ENCODE measurements at places on chromosomes 5 and 9. TPM values are rescaled to one million over a fixed set of nuclear protein-coding genes. Genes with fewer than 3 reads are reported as not detected.

SPATA31D4 gene
- total RNA-seq = not detected

GRCh38 chr5:93578813-93579691, 2.0 kb downstream of the NR2F1-AS1 start:
- H3K4me1 ChIP-seq = peaks cover 18% of the 10 kb centered on the region
- H3K27me3 ChIP-seq = peaks cover 9% of the 10 kb centered on the region
- no peak overlapping the region for H3K27ac ChIP-seq

CDH10 gene
- total RNA-seq = not detected

CCL28 gene
- total RNA-seq = 3.6 TPM

DNA sequence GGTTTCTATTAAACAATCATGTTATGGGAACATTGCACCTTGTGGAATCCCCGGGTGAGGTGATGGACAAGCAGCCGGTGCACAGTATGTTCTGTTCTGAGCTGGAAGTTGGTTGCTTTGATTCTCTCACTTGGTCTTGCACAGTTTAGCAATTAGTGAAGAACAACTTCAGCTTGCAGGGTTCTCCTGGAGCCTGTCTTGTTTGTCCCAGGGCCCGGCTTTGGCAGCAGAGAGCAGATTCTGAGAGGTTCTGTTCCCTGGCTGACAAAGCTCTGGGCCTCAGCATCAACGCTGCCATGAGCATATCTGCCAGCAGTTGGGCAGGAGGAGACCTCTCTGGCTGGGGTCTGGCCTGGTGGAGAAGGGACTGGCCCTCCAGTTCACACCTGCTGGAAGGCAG, 16.9 kb downstream of the GADD45G start:
- no peak for DNase-seq
- no peaks in the 10 kb centered on the region for H3K4me1 ChIP-seq
- no peaks in the 10 kb centered on the region for H3K36me3 ChIP-seq
- H3K27ac ChIP-seq = no peak overlapping the region

TRPM3 gene
- not detected for total RNA-seq

SLC28A3 gene
- 0.13 TPM for total RNA-seq

DCP2 gene
- total RNA-seq = 81.6 TPM

- no peak for DNase-seq
- no peaks in the 10 kb centered on the region for H3K36me3 ChIP-seq
- H3K4me1 ChIP-seq = peaks cover 5% of the 10 kb centered on the region
- H3K27me3 ChIP-seq = no peaks in the 10 kb centered on the region
These were observed 452.3 kb upstream of the PTGER4 start for GRCh38 chr5:40227366-40227765.

- H3K36me3 ChIP-seq = peaks cover 59% of the 10 kb centered on the region
- H3K27me3 ChIP-seq = no peaks in the 10 kb centered on the region
- no peak for DNase-seq
- H3K27ac ChIP-seq = no peak overlapping the region
- peaks cover 11% of the 10 kb centered on the region for H3K4me1 ChIP-seq
These were observed 191.2 kb downstream of the PAX5 start for GRCh38 chr9:36842560-36843530.

- no peaks in the 10 kb centered on the region for H3K27me3 ChIP-seq
- H3K27ac ChIP-seq = no peak overlapping the region
- H3K36me3 ChIP-seq = no peaks in the 10 kb centered on the region
- no peak for DNase-seq
- no peak overlapping the region for H3K4me3 ChIP-seq
These were observed 104.7 kb upstream of the IL7R start for GRCh38 chr5:35752012-35752411.

GRCh38 chr9:128399861-128400260, 20.8 kb upstream of the CERCAM start:
- H3K27ac ChIP-seq = no peak overlapping the region
- no peak overlapping the region for H3K4me3 ChIP-seq
- no peaks in the 10 kb centered on the region for H3K36me3 ChIP-seq
- no peaks in the 10 kb centered on the region for H3K27me3 ChIP-seq
- H3K4me1 ChIP-seq = no peaks in the 10 kb centered on the region

SPATA31A3 gene
- not detected for total RNA-seq

- H3K4me3 ChIP-seq = no peak overlapping the region
- H3K27me3 ChIP-seq = no peaks in the 10 kb centered on the region
- no peak for DNase-seq
- H3K4me1 ChIP-seq = peaks cover 4% of the 10 kb centered on the region
These were observed 1.2 kb upstream of the TBCA start for GRCh38 chr5:77777281-77777892.

ACOT12 gene
- total RNA-seq = not detected

LCN12 gene
- total RNA-seq = 0.64 TPM

PRRX2 gene
- total RNA-seq = not detected

- no peaks in the 10 kb centered on the region for H3K4me1 ChIP-seq
- no peak overlapping the region for H3K4me3 ChIP-seq
- no peak for DNase-seq
These were observed 57.3 kb downstream of the CYFIP2 start for GRCh38 chr5:157323107-157323706.

- H3K27me3 ChIP-seq = no peaks in the 10 kb centered on the region
- peaks cover 9% of the 10 kb centered on the region for H3K4me1 ChIP-seq
- H3K27ac ChIP-seq = no peak overlapping the region
- no peak overlapping the region for H3K4me3 ChIP-seq
- DNase-seq = no peak
- H3K36me3 ChIP-seq = no peaks in the 10 kb centered on the region
These were observed 59.5 kb downstream of the ADGRV1 start for GRCh38 chr5:90618071-90618470.

IFNA1 gene
- total RNA-seq = not detected

- no peaks in the 10 kb centered on the region for H3K36me3 ChIP-seq
- H3K27me3 ChIP-seq = no peaks in the 10 kb centered on the region
- H3K27ac ChIP-seq = no peak overlapping the region
- H3K4me3 ChIP-seq = no peak overlapping the region
- no peak for DNase-seq
- no peaks in the 10 kb centered on the region for H3K4me1 ChIP-seq
These were observed 204.8 kb upstream of the HAPLN1 start for GRCh38 chr5:83925321-83925954.

SH2D3C gene
- total RNA-seq = 23.5 TPM

PDE4D gene
- 1.4 TPM for total RNA-seq

- H3K27me3 ChIP-seq = no peaks in the 10 kb centered on the region
- no peak for DNase-seq
- no peak overlapping the region for H3K27ac ChIP-seq
These were observed 218.4 kb downstream of the SPATA31D1 start for GRCh38 chr9:82206946-82207345.

OTULINL gene
- 4.7 TPM for total RNA-seq

GRCh38 chr9:118008246-118008645, 304.0 kb downstream of the TLR4 start:
- no peak for DNase-seq
- H3K4me3 ChIP-seq = no peak overlapping the region
- H3K27me3 ChIP-seq = no peaks in the 10 kb centered on the region
- no peak overlapping the region for H3K27ac ChIP-seq

DNA sequence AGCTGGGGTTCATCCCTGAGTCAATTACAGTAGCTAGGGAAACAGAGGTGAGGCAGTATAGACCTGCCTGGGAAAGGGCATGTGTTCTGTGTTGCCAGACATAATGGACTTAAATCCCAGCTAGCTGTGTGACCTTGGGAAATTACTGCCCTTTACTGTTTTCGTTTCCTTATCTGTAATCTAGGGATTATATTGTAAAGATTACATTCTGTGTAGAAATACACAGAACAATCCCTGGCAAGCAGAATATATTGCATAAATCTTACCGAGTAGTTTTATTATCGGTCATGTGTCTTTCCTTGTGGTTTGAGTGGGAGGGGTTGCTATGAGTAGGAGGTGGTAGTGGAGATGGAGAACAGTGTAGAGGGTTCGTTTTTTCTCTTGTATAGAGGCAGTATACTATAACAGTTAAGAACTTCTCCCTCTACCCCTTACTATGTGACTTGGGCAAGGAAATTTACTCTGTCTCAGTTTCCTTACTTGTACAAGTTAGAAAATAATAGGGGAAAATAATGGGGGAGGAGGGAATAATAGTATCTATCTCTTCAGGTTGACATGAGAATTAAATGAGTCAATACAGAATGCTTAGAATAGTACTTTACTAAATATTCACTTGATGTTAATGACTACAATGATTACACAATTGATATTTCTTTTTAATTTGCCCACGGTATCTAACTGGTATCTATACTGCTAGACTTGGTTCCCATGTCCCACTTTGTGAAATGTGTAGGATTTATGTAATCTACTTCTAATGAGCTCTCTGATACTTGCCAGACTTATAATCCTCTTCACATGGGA, 7.1 kb upstream of the DMXL1 start:
- peaks cover 12% of the 10 kb centered on the region for H3K4me1 ChIP-seq
- H3K4me3 ChIP-seq = no peak overlapping the region
- no peaks in the 10 kb centered on the region for H3K27me3 ChIP-seq

DNA sequence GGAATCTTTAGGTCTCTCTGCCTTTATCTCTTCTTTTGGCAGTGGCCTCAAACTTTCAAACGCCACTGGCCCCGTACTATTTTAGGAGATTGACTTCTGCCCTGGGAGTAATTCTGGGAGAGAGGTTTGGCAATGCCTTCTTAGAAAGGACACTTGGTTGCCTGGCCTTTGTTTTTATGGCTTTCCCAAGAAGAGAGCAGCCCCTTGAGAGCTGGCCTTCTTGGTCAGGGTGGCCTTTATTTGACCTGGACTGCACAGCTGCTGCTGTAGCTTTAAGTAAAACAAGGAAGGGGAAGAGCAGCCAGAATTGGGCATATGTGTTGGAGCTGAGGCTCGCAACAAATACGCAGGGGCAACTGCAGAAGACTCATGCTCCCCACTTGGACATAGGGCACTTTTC, 60.8 kb downstream of the PTPN3 start:
- H3K4me3 ChIP-seq = no peak overlapping the region
- H3K36me3 ChIP-seq = no peaks in the 10 kb centered on the region
- H3K27me3 ChIP-seq = no peaks in the 10 kb centered on the region
- peaks cover 19% of the 10 kb centered on the region for H3K4me1 ChIP-seq

DNA sequence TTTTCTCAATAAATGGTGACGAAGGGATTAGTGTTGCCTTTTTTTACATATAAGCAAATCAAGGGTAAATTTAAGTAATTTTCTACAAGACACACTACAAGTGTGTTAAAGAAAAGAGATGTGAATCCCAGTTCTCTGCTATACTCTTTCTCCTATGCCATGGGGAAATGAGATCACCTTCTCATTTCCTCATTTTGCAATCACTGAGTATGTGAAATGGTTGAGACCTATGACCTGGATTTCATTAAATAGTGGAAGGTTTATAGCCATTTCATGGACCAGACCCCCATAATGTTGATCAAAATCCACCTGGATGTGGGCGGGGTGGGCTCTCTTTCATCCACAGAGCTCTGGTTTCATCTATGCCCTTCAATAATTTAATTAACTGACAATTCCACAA, 66.9 kb upstream of the SLIT3 start:
- H3K4me1 ChIP-seq = no peaks in the 10 kb centered on the region
- H3K27ac ChIP-seq = no peak overlapping the region
- H3K27me3 ChIP-seq = no peaks in the 10 kb centered on the region
- H3K4me3 ChIP-seq = no peak overlapping the region
- DNase-seq = no peak

DNA sequence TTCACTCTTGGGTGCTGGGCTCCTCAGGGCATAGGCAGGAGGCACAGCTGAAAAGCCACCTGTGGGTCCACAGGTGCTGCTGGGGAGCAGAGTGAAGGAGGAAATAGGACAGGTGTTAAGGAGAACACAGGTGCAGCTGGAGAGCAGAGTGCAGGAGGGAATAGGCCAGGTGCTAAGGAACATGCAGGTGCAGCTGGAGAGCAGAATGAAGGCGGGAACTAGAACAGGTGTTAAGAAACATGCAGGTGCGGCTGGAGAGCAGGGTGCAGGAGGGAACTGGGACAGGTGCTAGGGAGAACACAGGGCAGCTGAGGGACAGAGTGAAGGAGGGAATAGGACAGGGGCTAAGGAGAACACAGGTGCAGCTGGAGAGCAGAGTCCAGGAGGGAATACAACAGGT, 43.8 kb upstream of the PLEKHG4B start:
- H3K27me3 ChIP-seq = no peaks in the 10 kb centered on the region
- no peak overlapping the region for H3K27ac ChIP-seq
- H3K36me3 ChIP-seq = no peaks in the 10 kb centered on the region
- H3K4me1 ChIP-seq = no peaks in the 10 kb centered on the region
- DNase-seq = no peak

GRCh38 chr9:128163523-128164306, 3.6 kb downstream of the BBLN start:
- H3K4me1 ChIP-seq = peaks cover 8% of the 10 kb centered on the region

DNA sequence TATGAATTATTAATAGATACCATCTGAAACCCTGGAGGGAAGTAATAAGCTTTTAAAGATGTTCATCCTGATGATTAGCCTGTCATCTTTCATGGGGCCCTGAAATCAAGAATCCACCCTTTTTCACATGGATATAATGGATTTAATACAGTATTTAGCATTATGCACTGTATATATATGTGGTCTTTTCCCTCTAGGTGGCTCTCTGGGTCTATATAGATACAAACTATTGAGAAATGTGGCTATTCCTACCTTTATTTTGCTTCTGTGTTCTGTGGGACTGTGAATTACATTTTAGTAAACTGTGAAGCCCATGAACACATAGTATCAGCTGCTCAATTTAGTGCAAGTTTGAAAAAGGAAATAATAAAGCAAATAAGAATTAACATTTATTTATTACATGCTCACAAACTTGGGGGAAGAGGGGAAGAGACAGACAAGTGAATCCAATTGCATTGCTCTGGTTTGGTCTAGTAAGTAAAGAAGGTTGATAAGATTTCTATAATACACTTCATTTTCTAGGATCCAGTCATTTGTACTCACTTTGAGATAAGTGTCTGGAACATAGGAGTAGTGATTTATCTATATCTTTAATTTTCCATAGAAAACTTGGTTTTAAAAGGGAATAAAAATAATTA, 112.2 kb downstream of the SCAMP1 start:
- no peaks in the 10 kb centered on the region for H3K36me3 ChIP-seq
- H3K27me3 ChIP-seq = no peaks in the 10 kb centered on the region
- no peak overlapping the region for H3K27ac ChIP-seq
- DNase-seq = no peak

- H3K36me3 ChIP-seq = no peaks in the 10 kb centered on the region
- H3K27me3 ChIP-seq = no peaks in the 10 kb centered on the region
- no peak overlapping the region for H3K4me3 ChIP-seq
- DNase-seq = no peak
These were observed 316.9 kb downstream of the ADGRV1 start for GRCh38 chr5:90875456-90875855.

GRCh38 chr5:172095368-172096206, 89.1 kb upstream of the FBXW11 start:
- H3K27me3 ChIP-seq = no peaks in the 10 kb centered on the region
- H3K27ac ChIP-seq = no peak overlapping the region
- peaks cover 25% of the 10 kb centered on the region for H3K36me3 ChIP-seq
- H3K4me3 ChIP-seq = no peak overlapping the region
- no peak for DNase-seq

DNA sequence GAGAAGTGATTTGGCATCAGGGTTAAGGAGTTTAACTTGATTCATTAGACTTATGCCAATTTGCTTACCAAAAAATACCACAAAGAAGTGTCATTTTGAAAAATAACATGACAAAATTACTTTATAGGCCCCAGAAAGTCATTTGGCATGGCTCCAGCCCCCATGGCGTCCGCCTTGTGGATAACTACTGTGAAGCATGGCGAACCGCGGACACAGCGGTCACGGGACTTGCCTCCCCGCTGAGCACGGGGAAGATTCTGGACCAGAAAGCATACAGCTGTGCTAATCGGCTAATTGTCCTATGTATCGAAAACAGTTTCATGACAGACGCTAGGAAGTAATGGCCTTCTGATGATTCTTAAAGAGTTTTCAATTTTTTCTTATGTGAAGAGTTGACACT, 35.4 kb upstream of the TGFBR1 start:
- no peak overlapping the region for H3K4me3 ChIP-seq
- H3K27me3 ChIP-seq = no peaks in the 10 kb centered on the region
- H3K27ac ChIP-seq = no peak overlapping the region

All from GM12878 (cell line).